Pancreas (tissue), 10 donors: ENCODE measurements at places on chromosomes 13 and 19. TPM values are rescaled to one million over a fixed set of nuclear protein-coding genes. Genes with fewer than 3 reads are reported as not detected.

DNA sequence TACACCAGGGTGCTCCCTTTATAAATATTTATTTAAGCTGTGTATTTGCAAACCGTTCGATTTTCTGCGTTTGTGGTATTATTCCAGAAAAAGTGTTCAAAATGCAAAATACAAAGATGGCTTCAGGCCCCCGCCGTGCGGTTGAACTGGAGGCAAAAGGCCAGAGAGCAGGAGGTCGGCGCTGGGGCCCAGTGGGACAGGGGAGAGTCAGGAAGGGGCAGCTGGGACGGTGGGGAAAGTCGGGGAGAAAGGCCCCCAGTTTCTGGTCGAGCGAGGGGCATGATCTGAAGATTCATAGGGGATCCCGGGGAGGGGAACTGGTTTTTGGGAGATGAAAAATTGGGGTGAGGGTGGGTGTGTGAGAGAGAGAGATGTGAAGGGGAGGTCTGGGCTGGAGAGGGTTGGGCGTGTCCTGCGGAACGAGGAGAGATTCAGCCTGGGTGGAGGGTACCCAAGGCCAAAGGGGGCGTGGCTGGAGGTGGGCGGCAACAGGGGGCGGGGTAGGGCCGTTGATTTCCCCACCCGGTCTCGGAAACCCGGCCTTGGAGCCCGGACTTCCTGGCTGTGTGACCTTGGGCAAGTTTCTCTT is 678 bp downstream of the ISOC2 start:
- DNase-seq, result peak; percentile 84

Gene CEACAM1
- total RNA-seq, result 1.8 TPM

- no peak for DNase-seq
Measured at GRCh38 chr19:18933297-18933696, 7.7 kb downstream of the HOMER3 start.

Gene MUC16
- total RNA-seq, result 0.06 TPM

- no peak for DNase-seq
Measured at GRCh38 chr19:33947265-33947964, 150.7 kb downstream of the KCTD15 start.

Gene ZNF616
- 4.5 TPM for total RNA-seq

DNA sequence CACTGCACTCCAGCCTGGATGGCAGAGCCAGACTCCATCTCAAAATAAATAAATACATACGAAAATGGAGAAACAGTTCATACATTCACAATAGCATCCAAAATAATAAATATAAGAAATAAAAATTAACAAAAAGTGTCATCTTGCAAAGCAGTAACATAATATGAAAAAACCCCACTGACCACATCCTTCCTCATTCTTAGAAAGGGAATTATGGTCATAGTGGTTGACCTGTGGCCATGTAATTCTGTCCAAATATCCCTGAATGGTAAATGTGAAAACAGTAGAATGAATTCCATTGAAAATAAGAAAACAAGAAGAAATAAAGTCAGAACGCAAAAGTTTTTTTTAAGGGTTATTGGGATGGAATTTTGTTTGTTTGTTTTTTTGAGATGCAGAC is 7.0 kb upstream of the CDC42EP5 start:
- no peak for DNase-seq

Gene S1PR5
- 0.55 TPM for total RNA-seq

Gene KLC3
- total RNA-seq, result 3.3 TPM

DNA sequence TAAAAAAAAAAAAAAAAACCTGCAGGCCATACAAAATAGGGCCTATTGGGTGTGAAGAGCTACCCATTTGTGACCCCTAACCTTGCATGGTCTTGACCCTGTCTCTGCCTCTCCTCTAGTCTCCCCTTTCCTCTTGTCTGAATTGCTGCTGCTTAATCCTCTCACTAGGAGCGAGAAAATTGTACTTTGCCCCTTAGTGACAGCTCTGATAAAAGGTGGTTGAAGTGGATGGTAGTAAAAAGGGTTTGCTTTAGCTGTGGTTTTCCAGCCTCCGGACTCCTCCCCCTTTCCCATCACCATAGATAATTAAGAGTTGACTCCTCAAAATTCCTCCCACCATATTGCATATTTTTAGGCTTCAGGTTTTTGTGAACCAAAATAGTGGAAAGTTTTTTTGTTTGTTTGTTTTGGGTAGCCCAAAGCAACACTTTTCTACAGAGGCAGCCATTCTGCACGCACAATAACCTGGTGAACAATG is 23.5 kb downstream of the ACTN4 start:
- no peak for DNase-seq

Gene CBARP
- 0.16 TPM for total RNA-seq

- DNase-seq, result no peak
Measured at GRCh38 chr19:18350490-18350889, 10.1 kb downstream of the PGPEP1 start.

Gene THSD8
- total RNA-seq, result 0.90 TPM

GRCh38 chr19:39746836-39747529 is 9.2 kb upstream of the CLC start:
- DNase-seq, result peak; percentile 45

- no peak for DNase-seq
Measured at GRCh38 chr13:61170856-61171255, 244.8 kb downstream of the PCDH20 start.

Gene ARRDC5
- total RNA-seq, result 0.12 TPM

Gene ACER1
- total RNA-seq, result not detected

- no peak for DNase-seq
Measured at GRCh38 chr13:110329798-110330461, 22.8 kb downstream of the COL4A2 start.

DNA sequence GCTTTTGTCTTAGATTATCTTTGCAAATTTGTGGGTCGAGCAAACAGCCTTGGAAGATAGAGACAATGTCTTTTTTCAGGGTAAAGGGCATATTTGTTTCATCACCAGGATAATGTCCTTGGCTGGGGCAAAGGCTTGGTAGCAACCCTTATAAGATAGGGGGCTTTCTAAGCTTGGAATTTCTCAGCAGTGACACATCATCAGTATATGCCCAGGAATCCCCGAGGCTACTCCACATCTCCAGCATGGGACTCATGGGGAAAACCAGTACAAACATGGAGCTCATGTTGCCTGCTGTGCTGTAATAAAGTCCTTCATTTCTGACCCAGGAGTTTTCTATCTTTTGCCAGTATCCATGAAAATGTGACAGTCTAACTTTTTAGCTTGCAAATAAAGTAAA is 77.1 kb downstream of the DCLK1 start:
- no peak for DNase-seq

Gene CABP5
- not detected for total RNA-seq

DNA sequence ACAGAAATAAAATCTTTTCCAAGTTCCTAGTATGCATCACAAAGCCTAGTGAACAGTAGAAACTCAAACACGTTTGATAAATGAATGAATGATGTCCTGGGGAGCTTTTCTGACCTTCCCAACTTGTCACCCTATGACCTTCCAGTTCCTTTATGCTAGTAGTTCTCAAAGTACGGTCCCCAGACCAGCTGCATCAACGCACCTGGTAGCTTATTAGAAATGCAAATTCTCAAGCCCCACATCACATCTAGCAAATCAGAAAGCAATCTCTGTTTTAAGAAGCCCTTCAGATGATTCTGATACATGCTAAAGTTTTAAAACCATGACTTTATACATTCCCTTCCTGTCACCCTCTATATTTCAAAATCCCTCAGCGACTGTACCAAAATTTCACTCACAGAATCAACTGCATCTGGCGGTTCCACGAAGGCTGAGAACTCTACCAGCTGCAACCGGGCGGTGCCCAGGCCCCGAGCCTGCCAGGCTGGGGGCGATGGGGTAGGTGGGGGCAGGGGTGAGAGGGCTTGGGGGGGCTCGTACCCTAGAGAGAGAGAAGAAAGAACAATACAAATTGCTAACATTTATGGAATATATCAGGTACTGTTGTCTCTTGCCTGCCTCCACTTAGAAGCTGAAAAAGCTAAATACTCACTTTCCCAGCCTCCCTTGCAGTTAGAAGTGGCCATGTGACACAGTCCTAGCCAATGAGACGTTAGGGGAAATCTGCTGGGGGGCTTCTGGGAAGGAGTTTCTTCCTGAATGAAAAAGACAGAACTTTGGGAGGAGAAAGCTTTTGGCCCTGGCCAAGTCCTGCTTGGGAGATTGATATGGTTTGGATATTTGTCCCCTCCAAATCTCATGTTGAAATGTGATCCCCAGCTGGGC is 13.3 kb downstream of the CD37 start:
- no peak for DNase-seq

- no peak for DNase-seq
Measured at GRCh38 chr19:19343016-19343362, 22.4 kb downstream of the MAU2 start.

Gene ZNF497
- 1.3 TPM for total RNA-seq

DNA sequence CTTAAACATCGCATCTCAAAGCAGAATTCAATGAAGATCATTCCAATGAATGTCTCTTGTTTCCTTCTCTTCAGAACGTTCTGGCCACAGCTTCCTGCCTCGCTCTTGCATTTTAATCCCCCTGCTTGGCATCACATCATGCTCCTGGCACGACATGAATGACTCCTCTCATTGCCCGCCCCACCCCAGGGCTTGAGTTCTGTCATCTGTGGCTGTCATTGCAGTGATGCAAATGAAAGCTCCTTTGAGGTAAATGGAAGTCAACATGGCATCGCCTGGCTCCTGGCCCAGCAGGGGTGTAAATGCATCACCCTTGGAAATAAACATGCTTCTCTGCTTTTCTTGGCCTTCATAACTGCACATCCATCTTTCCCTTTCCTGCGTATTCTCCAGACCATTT is 48.6 kb downstream of the SCEL start:
- DNase-seq, result no peak

Gene HNRNPL
- total RNA-seq, result 97.8 TPM

DNA sequence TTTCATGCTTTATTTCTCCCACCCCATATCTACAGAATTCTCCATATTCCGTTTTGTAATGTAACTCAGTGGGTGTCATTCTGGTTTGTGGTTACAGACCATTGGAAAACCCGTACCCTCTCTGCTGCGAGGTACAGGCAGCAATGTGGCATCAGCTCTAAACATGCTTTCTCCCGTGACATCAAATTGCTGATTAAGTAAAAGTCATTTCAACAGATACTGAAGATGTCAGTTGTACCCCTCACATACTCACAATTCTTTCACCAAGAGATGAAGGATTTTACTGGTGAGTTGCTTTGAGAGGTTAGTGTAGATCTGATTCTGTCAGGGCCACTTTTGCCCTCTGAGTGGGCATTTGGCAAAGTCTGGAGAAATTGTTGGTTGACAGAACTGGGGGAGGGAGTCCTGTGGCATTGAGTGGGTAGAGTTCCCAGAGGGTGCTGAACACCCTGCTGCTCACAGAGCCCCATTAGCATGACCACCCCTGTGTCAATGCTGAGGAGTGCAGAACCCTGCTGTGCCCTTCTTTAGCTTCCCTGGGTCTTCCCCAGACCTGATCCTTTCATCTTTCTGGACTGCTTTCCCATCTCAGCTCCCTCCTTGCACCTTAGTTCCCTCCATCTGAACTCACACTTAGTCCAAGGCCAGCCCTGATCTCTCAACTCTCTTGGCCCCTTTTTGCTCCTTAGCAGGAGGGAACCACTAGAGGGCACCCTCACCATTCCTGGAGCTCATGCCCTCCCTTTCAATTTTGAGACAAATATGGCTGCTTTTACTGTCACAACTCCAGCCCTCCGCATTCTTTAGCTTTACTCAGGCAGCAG is 39.9 kb upstream of the CEACAM8 start:
- no peak for DNase-seq

DNA sequence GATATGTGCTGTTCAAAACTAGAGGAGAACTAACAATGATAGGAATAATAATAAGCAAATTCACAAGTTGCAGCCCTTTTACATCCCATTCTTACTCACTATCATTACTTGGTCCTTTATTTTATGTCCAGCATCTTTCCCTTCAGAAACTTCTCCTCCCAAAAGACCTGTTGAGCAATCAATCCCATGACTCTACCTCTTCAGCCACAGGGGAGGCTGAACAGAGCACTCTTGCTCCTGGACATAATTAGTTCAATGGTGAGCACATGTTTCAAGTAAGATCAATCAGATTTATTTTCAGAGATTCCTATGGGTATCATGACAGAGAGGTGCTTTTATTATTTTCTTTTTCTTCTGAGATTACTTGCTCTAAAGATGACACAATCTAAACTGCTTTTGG is 260.0 kb downstream of the COG6 start:
- no peak for DNase-seq

- peak; percentile 64 for DNase-seq
Measured at GRCh38 chr19:35141837-35142605, 1.0 kb upstream of the FXYD7 start.

DNA sequence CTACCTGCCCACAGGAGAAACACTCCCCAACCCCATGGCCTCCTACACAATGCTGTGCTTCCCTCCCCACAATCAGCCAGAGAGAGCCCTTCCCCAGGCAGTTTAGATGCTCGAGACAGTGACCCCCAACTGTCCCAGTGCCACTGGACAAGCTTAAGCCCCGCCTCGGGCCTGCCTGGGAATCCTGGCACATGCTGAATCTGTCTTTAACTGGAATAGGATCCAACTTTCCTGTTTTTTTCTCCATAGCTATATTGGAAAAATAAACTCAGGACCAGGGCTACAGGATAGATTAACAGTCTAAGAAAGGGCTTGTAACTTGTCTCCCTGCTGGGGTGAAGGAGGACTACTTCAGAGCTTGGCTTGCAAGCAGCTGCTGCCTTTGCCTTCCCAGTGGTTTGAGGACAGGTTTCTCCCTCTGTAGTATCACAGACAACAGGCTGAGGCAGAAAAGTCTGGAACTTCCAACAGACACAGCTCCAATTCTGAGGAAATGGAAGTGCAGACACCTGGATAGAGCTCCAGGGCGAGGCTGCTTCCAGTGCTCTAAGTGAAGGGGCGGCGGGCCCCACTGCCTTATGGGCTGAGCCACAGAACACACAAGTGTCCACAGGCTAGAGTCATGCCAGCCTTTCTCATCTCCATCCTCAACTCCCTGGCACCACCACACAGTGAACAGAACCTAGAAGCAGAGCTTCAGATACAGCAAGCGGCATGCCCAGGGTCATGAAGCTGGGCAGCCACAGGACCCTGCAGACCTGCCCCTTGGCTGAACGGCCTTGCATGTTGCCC is 228.3 kb downstream of the TUBA3C start:
- DNase-seq, result no peak

Gene SLC10A2
- not detected for total RNA-seq

DNA sequence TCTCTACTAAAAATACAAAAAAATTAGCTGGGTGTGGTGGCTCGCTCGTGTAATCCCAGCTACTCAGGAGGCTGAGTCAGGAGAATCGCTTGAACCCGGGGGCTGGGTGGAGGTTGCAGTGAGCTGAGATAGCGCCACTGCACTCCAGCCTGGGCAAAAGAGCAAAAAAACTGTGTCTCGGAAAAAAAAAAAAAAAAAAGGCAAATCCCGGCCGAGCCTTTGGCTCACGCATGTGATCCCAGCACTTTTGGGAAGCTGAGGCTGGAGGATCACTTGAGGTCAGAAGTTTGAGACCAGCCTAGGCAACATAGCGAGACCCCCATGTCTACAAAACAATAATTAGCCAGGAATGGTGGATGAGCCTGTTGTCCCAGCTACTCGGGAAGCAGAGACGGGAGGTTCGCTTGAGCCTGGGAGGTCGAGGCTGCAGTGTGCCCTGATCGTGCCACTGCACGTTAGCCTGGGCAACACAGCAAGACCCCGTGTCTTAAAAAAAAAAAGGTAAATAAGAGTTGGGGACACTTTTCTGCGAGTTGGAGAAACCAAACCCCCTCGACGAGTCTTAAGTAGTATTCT is 574 bp upstream of the GPX4 start:
- DNase-seq, result no peak

GRCh38 chr19:49069026-49069425 is 3.5 kb downstream of the KCNA7 start:
- no peak for DNase-seq
